ENCODE measurements at places on chromosomes 5 and 9. TPM values are rescaled to one million over a fixed set of nuclear protein-coding genes. Genes with fewer than 3 reads are reported as not detected.
A peak's percentile ranks its signal among the peaks of the same experiment; 100 is the strongest.

GRIN3A gene
- not detected for total RNA-seq

TEX48 gene
- total RNA-seq, result not detected

C9orf153 gene
- total RNA-seq, result not detected

ENC1 gene
- 4.5 TPM for total RNA-seq

UBAP2 gene
- 15.9 TPM for total RNA-seq

GRCh38 chr9:116592970-116593369, 94.1 kb upstream of the TRIM32 start:
- DNase-seq, result no peak

- no peak for DNase-seq
Observed at GRCh38 chr9:97704345-97704677, 7.2 kb upstream of the XPA start.

- DNase-seq, result no peak
Observed at GRCh38 chr5:110616009-110616408, 110.5 kb downstream of the TMEM232 start.

DNA sequence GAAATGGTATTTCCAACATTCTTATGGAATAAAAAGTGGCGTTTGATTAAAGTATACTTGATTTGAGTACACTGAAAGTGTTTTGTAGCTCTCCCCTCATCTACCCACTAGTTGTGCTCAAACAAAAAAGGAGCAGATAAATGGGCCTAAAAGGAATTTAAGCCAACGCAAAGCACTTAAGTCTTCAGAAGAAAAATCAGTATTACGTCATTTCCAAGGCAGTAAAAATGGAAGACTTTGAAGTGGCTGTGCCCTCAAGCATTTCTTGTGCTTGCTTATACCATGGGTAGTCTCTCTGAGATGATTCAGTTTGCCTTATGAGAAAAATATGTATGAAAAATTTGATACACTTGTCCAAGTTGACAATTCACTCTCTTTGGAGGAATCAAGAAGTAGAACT, 279.9 kb upstream of the CD180 start:
- no peak for DNase-seq

GRCh38 chr9:87682618-87683017, 43.3 kb upstream of the CTSL start:
- DNase-seq, result no peak

GRCh38 chr5:172188893-172189692, 1.1 kb upstream of the STK10 start:
- DNase-seq, result no peak

- no peak for DNase-seq
Observed at GRCh38 chr5:6849316-6850105, 136.3 kb downstream of the TENT4A start.

- DNase-seq, result no peak
Observed at GRCh38 chr9:76143834-76144233, 250.4 kb downstream of the RFK start.

- no peak for DNase-seq
Observed at GRCh38 chr5:147156012-147156411, 78.8 kb upstream of the STK32A start.

GRCh38 chr5:61949054-61949678, 356.8 kb upstream of the KIF2A start:
- no peak for DNase-seq

GRCh38 chr5:172106511-172107356, 81.3 kb downstream of the STK10 start:
- peak; percentile 63 for DNase-seq

DNA sequence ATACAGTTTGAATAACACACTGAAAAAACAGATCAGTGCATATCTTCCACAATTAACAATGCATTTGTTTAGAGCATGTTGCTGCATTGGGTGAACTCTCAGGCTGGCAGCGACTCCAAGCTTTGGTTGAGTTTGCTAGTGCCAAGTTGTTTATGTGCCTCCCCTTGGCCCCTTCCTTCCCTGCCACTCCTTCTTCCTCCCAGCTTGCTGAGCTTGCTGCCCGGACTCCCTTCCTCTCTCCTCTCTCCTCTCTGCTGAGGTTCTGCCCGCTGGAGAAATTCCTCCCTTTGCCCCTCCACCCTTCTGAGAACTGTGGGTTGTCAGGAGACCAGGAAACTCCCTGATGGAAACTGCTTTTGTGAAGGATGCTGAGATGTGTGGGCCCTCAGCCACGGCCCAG, 247.3 kb downstream of the PDZD2 start:
- no peak for DNase-seq
